GM19239 (cell line): ENCODE measurements at places on chromosomes 11 and 22.

- DNase-seq = no peak
Observed at GRCh38 chr11:66311470-66311964, 5.3 kb downstream of the CD248 start.

DNA sequence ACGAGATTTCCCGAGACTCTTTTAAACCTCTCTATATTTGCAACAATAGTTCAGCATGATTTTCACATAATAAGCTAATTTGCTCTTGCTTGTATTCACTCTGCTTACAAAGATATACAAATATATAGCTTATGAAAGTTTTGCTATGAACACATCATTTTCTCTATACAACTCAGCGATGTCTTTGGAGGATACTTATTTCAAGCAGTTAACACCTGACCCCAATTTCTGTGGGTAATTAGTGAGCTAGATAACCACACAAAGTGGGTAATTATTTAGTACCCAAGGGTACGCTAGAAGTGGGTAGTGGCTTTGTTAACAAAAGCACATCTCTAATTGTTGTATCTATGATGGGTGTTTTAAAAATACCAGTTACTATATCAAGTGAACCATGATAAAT lies 12.3 kb downstream of the BLID start:
- DNase-seq = no peak

DNA sequence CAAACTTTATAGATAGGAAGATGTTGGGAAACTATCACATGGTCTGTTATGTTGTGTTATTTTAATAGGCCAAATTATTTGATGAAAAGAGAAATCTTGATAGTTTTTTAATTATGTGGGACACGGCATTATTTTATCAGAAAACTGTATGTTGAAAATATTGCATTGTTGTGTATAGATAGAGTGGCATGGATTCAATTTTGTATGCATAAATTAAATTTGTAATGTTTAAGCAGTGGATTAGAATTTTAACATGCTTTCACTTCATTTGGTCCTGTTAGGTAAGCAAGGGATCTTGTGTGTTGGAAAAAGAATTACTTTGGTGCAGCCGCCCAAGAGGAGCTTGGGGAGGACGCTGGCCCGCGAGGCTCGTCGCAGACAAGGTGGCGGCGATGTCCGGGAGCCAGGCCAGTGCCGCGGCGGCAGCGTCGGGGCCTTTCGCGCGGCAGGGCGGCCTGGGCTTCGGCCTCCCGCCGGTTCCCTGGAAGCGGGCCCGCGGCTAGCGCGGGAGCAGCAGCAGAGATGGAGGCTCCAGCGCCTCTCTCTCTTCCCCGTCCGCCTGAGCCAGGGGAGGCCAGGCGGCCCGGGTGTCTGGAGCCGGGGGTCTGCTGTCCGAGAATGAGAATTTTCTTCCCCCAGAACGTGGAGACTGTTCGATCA lies 82.7 kb downstream of the GGT1 start:
- no peak for DNase-seq

- DNase-seq = no peak
Observed at GRCh38 chr11:33452836-33453624, 195.8 kb downstream of the HIPK3 start.

- DNase-seq = no peak
Observed at GRCh38 chr22:41899992-41900651, 14.8 kb downstream of the SHISA8 start.

- DNase-seq = no peak
Observed at GRCh38 chr11:128468111-128468510, 119.2 kb downstream of the ETS1 start.

DNA sequence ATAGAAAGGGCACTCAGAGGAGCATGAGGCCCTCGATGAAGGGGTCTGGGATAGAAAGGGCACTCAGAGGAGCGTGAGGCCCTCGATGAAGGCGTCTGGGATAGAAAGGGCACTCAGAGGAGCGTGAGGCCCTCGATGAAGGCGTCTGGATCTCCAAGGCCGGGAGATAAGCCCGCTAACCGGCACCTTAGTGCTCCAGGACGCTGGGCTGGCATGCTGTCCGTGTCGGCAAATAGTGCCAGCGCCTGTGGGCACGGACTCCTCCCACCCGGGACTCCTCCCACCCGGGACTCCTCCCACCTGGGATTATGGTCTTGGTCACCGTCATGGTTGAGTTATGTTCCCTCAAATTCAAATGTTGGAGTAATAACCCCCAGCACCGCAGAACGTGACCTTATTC lies 725.3 kb downstream of the BRD1 start:
- no peak for DNase-seq

DNA sequence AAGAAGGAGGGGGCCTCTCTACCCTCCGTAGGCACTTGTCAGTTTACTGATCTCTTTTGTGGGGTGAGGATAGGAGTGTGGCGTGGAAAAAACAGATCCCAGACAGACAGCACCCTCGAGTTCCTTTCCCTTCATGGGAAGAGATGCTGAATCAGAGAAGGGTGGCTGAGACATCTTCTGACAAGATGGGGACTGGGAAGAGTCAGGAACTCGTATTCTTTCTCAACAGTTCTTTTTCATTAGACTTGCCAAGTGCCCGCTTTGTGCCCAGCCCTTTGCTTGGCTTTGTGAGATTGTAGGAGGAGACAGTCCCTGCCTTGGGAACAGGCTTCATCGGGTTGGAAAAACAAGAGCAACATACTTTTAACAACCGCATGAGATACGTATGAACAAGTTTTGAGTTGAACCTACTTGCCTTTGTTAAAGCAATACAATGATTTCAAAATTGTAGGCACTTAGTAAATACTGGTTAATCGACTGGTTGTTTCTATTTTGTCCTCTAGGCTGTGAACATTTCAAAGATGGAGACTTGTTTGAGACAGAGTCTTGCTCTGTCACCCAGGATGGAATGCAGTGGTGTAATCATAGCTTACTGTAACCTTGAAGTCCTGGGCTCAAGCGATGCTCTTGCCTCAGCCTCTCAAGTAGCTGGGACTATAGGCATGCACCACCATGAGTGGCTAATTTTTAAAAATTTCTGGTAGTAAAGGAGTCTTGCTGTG lies 1.1 kb downstream of the RRM1 start:
- DNase-seq = no peak

GRCh38 chr11:128692753-128693415 lies 988 bp upstream of the FLI1 start:
- peak; percentile 54 for DNase-seq

GRCh38 chr11:98559961-98560360 lies 460.8 kb upstream of the CNTN5 start:
- DNase-seq = no peak

DNA sequence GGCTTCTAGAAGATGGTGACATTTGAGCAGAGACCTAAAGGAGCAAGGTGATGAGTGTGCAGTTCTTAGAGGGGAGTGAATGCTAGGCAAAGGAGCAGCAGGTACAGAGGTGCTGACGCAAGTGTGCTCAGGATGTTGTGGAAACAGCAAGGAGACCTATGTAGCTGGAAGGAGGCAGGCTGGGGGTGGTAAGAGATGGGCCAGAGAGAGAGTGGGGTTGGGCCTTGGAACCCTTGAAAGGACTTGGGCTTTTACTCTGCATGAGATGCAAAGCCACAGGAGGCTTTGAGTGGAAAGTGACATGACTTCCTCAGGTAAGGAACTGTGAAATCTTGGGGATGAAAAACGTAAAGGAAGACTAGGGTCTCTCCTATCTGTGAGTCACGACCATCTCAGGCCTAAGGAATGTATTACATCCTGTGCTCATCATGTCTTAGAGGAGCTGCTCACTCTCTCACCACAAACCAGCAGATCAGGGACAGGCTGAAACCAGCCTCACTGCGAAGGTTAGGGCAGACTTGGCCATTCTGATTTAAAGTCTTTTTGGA lies 65.4 kb downstream of the MICAL2 start:
- DNase-seq = no peak

DNA sequence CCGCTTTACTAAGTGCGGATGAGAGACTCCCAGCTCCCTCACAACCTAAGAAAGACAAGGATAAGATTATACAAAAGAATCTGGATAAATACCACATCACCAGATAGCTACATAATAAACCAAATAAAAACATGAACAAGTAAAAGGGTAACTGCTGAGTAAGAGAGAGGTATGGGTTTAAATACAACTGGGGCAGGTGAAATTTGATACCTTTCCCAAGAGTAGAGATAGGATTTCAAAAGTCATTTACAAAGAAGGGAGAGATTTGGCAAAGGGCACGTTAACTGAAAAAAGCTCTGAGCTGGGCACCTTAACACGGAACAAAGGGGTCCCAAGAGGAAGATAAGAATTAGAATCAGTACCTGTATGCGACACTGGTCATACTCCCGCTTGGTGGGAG lies 1.7 kb downstream of the UBXN1 start:
- no peak for DNase-seq

GRCh38 chr11:95702526-95702925 lies 87.1 kb downstream of the FAM76B start:
- DNase-seq = no peak

DNA sequence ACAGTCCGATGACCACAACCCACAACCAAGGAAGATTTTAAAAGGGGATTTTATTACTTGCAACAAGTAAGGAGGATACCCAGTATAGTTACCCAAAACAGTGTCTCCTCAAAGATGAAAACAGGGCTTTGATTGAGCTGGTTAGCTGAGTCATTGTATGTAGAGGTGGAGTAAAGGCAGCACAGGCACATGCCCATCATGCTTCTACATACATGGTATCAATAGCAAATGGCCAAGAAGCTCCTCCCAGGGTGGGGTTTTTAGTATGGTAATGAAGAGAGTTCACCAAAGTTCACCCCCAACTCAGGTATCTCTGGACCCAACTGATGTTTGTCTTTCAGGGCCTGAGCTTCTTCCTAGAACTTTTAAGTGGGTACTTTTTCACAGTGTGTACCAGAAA lies 157.1 kb upstream of the CEP126 start:
- DNase-seq = no peak
